ENCODE measurements at places on chromosomes 5 and 9.

DNA sequence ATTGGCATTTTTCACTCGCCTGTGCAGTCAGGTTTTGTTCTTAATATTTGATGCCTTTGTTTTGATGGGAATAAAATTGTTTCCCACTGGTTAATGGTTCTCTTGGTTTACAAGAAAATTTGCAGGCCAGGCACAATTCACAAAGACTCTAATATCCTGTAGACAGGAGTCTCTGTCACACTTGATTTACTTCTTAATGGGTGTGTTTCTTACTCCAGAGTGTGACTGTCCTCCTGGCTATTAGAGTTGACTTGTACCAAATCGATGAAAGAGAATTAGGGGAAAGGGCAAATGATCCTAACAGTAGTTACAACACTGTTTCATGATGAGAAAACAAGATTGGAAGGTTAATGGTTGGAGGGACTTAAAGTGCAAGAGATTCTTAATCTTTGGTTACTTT, 142.8 kb upstream of the SV2C start:
- no peak for DNase-seq

DNA sequence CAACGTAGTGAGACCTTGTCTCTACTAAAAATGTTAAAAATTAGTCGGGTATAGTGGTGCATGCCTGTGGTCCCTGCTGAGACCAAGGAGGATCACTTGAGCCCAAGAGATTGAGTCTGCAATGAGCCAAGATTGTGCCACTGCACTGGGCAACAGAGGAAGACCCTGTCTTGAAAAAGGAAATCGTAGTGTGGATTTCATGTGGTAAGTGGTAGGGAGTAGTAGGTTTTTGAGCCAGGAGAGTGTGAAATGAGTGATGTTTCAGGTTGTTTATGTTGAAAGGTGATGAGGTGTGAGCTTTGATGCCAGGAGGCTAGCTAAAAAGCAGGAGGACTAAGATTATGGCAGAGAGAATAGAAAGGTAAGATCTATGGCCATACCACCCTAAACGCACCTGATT, 5.9 kb downstream of the MATR3 start:
- no peak for DNase-seq

DNA sequence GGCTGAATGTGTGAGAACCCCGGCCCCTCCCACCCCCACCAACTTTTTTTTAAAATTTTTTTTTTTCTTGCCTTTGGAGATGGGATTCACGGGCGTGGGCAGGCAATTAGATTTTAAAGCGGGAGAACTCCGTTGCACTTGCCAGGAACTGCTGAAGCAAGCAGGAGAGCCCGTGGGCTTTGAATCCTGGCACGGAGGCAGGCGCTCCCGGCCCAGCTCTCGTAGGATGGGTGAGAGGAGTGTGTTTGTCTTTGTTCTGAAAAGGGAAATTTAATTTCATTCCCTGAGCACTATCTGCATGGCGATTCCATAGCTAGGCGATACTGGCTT, 54.3 kb upstream of the BOD1 start:
- DNase-seq, result no peak

GRCh38 chr9:15531380-15531779, 20.6 kb upstream of the PSIP1 start:
- no peak for DNase-seq

DNA sequence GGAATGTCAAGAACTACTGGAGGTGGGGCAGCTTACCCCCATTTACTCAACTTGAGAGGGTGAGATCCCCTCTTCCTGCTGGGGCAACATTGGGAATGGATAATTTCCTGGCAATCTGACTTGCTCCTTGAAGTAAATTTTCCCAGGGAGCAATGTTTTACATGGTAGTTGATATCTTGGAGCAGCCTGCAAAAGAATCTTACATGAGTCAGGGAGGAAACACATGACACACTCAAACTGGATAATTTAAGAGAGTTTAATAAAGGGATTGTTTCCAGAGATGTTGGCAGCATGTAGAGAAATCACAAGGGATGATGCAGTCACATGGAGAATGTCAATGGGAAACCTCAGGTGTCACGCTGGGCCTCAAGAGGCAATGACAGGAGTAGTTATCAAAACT, 212.5 kb downstream of the GAS1 start:
- no peak for DNase-seq

GRCh38 chr5:135437796-135438560, 9.2 kb downstream of the DCANP1 start:
- DNase-seq, result no peak

DNA sequence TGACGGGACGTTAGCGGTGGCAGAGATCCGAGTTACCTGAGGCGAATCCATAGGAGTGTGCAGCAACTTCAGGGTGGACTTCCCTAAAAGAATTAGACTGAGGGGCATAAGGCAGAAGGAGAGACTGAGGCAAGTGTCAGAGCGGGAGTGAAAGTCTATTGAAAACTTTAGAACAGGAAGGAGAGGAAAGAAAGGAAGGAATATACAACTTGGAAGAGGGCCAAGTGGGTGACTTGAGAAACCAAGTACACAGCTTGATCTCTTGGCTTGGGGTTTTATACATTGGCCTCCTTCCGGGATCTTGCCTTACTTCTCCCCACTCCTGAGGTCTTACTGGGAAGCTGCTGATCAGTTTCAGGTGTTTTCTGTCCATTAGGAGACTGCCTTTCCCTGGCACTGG, 84.9 kb downstream of the SNX18 start:
- DNase-seq, result no peak

GRCh38 chr5:56523790-56524575, 290.9 kb upstream of the ANKRD55 start:
- DNase-seq, result no peak

DNA sequence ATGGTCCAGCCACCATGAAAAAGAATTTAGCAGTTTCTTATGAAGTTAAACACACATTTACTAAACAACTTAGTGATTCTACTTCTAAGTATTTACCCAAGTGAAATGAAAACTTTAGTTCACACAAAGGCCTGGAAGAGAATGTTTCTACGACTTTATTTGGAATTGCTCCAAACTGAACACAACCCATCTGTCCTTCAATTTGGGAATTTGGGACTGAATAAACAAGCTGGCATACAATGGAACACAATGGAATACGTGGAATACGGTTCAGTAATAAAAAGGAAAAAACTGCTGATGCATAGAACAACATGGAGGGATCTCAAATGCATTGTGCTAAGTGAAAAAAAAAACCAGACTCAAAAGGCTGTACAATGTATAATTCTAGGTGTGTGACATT, 44.6 kb upstream of the BASP1 start:
- no peak for DNase-seq

DNA sequence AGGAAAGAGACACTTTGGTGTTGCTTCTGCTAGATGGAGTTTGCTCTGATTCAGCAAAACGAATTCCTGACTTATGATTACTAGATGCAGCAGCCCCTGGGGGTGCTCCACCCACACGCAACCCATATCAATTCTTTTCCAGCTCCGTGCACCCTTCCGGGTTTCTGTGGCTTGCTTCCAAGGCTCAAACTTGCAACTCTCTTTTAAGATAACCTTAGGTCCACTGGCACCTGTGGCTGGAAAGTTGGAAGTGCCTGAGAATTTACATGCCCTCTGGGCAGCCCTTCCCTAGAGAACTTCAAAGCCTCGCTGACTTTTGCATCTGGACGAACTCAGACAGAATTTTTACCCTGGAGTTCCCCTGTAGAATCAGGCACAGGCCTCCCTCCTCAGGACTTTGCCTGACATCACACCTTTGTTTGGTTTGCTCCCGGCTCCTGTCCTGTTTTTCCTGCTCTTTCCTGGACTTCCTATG, 224.9 kb downstream of the SNX18 start:
- no peak for DNase-seq

DNA sequence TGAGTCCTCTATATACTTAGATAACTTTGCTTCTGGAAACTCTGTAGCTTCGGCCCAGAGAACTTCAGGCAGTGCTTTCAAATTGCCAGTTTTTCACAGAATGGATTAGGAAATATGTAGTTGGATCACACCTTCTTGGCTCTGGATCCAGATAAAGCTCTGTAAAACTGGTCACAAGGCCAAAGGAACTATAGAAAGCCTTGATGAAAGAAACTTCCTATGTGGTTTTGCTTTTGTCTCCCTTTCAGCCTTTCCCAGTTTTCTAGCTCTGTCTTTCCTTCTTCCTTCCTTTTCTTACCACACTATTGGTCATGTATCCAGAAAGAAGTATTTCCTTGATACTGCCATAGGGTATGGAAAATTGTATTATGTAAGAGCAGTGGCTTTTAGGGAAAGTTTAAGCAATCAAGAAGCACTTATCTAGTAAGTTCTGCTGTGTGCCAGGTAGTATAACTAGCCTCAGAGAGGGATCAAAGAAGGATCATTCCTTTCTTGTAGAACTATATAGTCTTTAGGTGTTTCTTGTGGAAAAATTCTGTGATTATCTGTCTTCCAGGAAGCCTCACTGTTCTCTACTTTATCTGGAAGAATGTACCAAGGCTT, 6.3 kb downstream of the GPR21 start:
- DNase-seq, result no peak

DNA sequence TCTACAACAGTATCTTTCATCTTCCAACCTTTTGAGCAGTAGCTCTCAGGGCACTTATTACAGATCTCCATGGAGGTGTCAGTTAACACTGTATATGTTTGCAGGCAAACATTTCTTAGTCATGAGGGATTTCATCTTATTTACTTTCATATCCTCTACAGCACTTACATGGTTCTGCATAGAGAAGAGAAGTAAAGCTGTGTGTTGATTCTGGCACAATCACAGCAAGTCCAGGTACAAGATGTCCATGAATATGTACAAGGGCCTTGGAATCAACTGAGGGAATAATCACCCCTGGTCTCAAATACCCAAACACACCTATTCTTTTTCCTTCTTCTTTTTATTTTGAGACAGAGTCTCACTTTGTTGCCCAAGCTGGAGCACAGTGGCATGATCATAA, 142.0 kb upstream of the TRPM3 start:
- DNase-seq, result no peak

GRCh38 chr5:81420039-81420667, 26.2 kb upstream of the ACOT12 start:
- DNase-seq, result no peak

GRCh38 chr5:17118631-17119030, 98.8 kb upstream of the BASP1 start:
- DNase-seq, result no peak

DNA sequence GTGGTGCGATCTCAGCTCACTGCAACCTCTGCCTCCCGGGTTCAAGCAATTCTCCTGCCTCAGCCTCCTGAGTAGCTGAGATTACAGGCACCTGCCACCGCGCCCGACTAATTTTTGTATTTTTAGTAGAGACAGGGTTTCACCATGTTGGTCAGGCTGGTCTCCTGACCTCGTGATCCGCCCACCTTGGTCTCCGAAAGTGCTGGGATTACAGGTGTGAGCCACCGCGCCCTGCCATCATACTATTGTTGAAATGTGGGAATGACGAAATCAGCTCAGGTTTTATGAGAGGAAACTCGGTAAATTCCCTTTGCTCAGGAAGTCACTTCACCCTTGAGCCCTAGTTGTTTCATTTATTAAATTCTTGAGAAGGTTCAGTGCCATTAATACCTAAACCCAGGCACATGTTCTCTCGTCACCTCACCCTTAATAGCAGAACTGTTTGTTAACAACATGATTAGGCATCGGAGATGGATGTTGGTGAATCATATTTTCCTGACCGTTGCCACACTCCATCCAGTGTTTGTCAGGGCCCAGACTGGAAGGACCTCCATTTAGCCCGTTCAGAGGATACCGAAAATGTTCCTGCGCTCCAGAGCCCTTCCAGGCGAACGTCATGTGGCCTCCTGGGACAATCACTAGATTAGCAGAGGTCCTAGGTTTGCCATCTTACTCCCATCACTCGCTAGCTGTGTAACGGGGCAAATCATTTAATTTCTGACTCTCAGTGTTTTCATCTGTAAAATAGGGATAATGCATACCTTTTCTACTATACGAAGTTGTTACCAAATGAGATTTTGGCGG, 20.0 kb upstream of the CREBRF start:
- DNase-seq, result no peak

- DNase-seq, result no peak
These were observed 7.6 kb downstream of the C9orf72 start for GRCh38 chr9:27565696-27566095.

DNA sequence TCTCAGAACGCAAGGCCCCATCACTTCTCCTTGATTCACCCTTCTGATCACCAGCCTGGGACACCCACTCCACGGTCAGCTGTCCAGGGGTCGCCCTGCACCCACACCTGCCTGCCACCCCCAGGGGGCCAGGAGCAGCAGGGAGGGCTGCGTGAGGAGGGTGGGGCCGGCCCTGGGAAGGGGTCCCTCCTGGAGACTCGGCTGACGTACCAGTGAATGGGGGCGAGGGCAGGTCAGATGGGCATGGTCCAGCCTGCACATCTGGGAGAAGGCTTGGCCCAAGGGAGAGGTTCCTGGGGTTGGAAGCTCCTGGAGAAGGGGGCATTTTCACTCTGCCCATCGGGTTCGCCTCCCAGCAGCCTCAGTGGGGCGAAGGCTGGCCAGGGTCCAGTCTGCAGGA, 21.8 kb upstream of the SARDH start:
- DNase-seq, result no peak

GRCh38 chr9:80952363-80952922, 736.9 kb downstream of the TLE1 start:
- DNase-seq, result no peak

DNA sequence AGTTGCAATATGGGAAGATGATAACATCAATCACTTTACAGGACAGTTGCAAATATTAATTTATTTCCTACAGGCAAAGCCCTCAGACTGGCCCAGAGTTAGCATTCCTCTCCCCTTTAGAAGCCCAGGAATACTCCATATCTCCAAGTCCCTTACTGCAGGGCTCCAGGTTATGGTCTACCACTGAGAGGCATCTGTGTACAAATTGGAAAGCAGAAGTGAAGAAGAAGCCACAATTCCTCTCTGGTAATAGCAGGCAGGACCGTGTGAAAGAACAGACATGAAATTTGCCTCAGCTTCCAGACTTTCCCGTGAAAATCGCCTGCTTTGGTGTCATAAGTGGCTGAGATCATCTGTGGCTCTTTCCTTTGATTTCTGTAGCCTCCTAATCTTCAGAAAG, 289.6 kb downstream of the GLIS3 start:
- DNase-seq, result no peak

- no peak for DNase-seq
These were observed 99.3 kb upstream of the ERCC6L2 start for GRCh38 chr9:95776176-95776575.

DNA sequence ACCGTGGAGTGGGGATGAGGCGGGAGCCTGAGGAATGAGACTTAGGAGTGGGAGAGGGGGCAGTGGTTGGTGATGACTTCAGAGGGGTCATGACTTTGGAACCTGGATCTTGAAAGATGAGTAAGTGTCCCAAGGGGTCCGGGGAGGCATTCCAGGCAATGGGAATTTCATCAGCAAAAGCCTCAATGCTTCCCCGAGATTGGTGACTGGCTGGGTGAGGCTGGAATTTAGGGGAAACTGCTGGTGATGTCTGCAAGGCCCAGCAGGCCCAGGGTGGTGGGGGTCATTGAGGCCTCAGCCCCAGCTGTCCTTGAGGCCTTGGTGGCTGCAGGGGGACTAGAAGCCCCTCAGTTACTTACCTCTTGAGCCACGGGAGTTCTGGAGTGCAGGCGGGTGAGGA, 7.5 kb downstream of the NDST1 start:
- DNase-seq, result no peak

- no peak for DNase-seq
These were observed 55.7 kb downstream of the VCAN start for GRCh38 chr5:83527221-83527620.
